ENCODE measurements at places on chromosomes 11 and 22.

DNA sequence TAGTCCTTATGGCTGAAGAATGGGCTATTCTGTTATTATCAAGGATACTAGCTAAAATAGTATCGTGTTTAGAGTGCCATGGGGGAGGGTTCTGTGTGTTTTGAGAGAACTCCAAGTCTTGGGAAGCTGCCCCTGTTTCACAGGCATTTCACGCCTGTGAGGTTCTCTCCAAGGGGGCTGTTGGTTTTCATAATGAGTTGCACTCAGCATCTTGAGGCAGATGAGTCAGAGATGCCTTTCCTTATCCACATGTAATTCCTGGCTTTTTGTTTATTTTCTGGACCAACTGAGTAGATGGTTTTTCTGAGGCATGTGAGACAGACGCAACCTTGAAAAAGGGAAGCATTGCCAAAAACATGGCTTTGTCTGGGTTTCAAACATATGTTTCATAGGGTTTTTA is 203.7 kb downstream of the ARHGAP42 start:
- no peak for DNase-seq

DNA sequence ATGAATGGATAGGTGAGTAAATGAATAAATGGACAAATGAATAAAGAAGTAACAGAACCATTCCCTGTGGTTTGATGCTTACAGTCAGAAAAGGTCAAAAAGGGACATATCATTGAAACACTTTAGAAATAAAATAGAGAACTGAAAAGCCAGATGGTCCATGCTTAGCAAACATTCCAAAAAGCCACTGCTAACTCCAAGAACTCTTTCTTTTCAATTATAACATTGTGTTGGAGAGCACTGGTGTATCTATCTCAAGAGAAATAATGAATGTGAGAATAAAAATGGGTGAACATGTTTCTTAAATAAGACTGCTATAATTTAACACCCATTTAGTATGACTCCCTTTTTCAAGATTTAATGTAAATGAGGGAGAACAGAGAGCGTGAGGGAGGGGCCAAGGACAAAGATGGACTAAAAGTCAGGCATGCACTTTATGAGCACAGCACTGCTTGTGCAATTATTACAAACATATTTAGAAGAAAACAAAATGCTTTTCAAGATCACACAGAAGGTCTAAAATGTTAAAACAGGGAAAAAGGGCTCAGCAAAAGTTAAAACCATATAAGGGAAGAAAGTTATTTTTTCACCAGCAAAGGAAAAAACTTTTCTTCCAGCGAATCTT is 224.3 kb upstream of the PITPNB start:
- DNase-seq, result no peak

DNA sequence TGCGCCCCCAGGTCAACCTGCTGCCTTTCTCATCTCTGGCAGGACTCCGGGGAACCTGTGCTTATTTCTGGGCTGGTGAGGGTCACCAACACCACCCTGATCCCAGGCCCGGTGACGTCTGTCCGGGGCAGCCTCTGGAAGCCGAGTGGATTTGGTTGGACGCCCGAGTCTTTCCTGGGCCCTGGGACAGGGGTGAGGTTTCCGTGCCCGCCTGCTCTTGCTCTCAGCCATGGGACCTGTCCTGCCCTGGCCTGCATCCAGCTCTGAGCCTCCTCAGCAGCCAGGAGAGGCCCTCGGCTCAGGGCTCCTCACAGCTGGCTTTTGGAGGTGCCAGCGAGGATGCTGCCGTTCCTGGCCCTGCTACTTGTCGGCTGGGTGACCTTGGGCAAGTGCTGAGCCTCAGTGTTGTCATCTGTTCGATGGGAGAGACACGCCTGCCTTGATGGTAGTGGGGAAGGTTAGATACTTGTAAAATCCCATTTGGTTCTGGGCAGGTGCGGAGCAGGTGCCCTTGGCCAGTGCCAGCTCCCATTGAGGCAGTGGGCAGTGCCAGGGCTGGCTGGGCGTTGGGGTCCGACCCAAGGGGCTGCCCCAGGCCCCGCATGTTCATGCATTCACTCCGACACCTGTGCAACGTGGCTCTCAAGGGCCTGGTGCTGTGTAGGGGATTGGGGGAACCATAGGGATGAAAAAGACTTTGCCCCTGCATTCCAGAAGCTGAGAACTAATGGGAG is 58.9 kb upstream of the THY1 start:
- no peak for DNase-seq

DNA sequence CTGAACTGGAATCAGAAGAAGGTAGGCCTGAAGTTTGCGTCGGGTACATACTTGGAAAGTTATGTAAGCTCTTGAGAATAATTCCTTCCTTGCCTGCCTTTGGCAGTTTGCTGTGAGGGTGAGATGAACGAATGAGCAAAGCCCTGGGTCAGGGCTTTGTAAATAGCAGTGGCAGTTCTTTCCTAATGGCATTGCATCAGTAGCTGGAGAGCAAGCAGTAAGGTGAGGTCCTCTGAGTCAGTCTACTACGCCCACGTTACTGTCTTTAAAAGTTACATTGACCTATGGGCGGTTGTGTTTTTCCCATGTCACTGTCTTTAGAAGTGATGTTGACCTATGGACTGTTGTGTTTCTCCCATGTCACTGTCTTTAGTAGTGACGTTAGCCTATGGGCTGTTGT is 179.1 kb upstream of the E2F8 start:
- no peak for DNase-seq

- no peak for DNase-seq
These were observed 57.5 kb downstream of the BTG4 start for GRCh38 chr11:111454561-111455192.

DNA sequence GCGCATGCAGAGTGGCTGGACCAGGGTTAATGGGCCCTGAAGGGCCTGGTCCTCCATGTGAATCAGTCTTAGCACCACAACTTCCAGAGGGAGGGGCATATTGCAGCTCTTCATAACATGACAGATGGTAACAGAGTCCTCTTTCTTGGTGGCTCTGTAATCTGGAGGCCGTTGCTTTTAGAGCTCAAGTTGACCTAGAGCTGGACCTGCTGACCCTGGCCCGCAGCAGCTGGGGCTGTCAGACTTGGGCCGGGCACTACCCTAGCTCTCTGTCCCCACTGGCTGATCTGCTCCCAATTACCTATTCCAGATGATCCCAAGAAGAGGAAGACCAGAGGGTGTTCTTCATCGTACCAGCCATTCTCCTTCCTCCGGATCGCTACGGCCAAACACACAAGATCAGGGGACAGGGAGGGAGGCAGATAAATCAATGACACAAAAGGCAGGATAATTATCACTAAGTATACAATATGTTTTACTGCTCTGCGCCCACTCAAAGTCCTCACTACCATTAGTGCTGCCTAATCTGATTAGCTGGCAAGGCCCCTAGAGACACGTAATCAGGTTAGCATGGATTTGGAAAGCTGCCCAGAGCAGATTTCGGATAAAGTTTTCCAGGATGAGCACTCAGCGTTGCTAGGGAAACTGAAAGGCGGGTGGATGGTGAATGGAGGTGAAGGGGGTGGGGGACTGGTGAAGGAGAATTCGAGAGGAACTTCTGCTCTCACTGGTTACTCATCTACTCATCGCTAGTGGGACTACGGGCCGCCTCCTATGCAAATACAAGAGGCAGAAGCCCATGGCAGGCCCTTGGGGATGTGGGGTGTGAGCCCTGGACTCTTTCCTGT is 64.5 kb upstream of the PHOX2A start:
- DNase-seq, result no peak

- no peak for DNase-seq
These were observed 31.6 kb upstream of the SNX19 start for GRCh38 chr11:130947889-130948288.

GRCh38 chr22:44084044-44084772 is 60.1 kb downstream of the PARVB start:
- DNase-seq, result no peak
